ENCODE measurements at places on chromosomes 4 and X. TPM values are rescaled to one million over a fixed set of nuclear protein-coding genes. Genes with fewer than 3 reads are reported as not detected.

The NDNF gene
- total RNA-seq = 0.68 TPM

The SLC30A9 gene
- 72.1 TPM for total RNA-seq

The MTMR8 gene
- total RNA-seq = not detected

The GRIA2 gene
- 0.17 TPM for total RNA-seq

The IL1RAPL2 gene
- total RNA-seq = not detected

The ITM2A gene
- total RNA-seq = not detected

The WAS gene
- total RNA-seq = 0.57 TPM

The NHSL2 gene
- 2.3 TPM for total RNA-seq

The SLC25A14 gene
- total RNA-seq = 24.4 TPM

The FATE1 gene
- not detected for total RNA-seq

- DNase-seq = no peak
Measured at GRCh38 chr4:148154769-148155168, 287.4 kb downstream of the NR3C2 start.

- DNase-seq = no peak
Measured at GRCh38 chr4:6402566-6403399, 69.6 kb downstream of the PPP2R2C start.

- no peak for DNase-seq
Measured at GRCh38 chr4:168978001-168978700, 31.9 kb downstream of the CBR4 start.

DNA sequence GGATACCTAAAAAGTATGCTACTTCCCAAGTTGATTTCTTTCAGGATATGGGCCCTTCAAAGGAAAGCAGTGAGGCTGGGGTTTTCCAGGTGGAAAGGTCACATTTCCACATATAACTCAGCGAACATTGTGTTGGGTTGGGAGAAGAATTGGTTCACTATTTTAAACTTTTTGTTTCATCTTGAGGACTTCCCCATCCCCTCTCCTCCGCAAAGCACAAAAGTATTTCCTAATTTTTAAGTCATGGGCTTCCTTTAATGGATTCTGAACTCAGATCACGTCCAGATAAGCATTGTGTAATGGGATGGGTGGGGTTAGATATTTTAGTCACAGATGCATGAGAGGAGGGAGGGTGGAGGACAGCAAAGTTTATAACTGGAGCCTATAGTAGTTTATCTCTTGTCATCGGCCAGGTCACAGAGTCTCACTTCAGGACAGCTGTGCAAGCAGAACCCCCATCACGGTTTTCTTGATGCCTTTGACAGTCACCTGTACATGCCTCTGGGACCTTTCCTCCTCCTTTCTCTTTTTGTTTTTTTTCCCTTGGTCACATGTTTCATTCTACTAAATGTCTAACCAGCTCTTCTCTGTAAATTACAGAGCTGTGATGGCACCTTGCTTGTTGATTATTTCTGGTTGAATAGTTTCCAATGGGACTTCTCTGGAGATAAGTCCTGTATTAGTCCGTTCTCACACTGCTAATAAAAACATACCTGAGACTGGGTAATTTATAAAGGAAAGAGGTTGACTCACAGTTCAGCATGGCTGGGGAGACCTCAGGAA lies 115.4 kb downstream of the PTTG2 start:
- no peak for DNase-seq

- no peak for DNase-seq
Measured at GRCh38 chr4:122759639-122760310, 27.3 kb downstream of the BBS12 start.

DNA sequence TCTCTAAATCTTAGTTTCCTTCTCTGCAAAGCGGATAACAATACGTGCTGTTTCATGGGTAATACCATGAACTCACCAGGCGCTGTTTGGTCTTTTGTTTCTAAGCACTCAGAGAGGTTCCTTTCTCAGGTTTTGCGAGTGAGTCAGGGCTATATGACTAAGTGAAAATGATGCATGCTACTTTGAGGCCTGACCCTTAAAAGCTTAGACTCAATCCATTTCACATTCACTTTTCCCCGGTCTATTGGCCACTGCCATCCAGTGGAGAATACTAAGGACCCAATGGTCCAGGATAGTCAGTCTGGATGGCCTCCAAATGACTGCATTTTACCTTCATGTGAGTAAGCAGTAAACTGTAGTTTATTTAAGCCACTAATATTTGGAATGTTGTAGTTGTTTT lies 400.8 kb upstream of the SLIT2 start:
- DNase-seq = peak; percentile 88

GRCh38 chr4:138030375-138030774 lies 211.8 kb downstream of the SLC7A11 start:
- DNase-seq = no peak

DNA sequence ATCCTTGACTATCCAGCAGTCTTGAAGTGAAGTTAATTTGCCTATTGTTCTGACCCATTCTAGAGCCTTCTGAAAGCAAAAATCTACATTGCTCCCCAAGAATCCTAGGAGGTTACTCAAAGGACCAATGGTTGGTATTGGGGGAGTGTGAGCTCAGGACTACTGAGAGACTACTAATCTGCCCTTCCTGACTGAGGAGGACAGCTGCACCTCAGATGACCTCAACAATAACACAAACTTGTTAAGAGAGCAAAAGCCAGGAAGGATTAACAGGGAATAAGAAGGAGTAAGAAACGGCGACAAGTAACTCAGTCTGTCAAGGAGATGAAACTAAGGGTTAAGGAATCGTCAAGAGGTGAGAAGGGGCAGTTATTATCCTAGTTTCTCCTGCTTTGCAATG lies 43.4 kb downstream of the IDS start:
- no peak for DNase-seq

DNA sequence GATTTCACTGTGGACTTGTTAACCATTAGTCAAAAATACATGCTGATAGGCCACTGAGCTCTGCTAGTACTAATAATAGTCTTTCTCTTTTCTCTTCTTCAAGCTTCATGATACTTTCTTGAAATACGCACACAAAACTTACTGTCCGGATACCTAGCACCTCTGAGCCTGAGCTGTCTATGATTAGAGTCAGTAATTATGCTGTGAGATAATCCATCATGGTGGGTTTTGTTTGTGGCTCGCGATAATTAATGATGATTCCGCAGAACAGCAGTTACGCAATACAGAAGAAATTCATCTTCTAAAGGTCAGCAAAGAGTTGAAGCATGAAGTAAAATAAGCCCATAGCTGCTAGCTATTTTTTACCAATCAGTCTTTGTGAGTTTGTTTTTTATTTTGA lies 511.5 kb upstream of the GALNT7 start:
- DNase-seq = no peak

DNA sequence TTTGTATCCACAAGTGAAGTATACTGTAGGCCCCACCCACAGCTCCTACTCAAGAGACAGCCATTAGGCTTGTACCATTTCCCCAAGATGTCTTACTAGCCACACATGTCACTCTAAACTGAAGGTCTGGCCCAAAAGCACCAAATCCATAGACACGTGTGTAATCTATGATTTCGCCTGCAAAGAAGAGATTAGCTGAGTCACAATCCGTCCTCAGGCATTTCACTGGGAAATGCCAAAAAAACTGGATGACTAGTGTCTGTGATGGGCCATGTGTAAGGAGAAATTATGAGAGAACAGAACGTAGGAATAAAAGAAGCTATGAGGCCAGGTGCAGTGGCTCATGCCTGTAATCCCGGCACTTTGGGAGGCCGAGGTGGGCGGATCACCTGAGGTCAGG lies 21.9 kb upstream of the RP2 start:
- no peak for DNase-seq

- no peak for DNase-seq
Measured at GRCh38 chr4:15376594-15376993, 51.2 kb upstream of the C1QTNF7 start.

DNA sequence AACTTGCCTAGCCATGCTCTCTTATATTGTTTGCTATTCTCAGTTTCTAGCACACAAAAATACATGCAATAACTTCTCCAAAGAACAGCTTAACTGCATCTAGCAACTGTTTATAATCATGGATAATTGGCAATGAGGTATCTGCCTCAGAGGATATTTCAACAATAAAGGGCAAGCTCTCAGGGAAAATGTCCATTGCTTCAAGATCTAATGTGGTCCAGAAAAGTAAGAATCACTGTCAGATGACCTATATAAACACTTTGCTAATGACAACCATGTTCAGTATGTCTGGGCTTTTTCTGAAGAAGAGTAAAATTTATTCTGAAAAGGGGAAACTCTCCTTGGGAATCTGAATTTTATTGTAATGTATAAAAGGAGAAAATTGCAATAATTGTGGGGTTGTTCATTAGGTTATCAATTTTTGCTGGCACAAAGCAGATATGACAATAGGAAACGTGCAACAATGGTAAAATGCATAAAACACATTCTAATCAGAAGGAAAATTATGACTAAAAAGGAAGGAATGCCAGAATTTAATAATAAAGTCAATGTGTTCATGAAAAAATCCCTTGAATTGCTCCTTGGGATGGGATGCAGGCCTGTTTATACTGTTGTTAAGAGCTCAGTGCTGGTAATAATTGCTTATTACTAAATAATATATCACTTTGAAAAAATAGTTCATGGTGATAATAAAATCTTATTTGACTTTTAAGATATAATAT lies 90.3 kb downstream of the ANTXR2 start:
- no peak for DNase-seq

DNA sequence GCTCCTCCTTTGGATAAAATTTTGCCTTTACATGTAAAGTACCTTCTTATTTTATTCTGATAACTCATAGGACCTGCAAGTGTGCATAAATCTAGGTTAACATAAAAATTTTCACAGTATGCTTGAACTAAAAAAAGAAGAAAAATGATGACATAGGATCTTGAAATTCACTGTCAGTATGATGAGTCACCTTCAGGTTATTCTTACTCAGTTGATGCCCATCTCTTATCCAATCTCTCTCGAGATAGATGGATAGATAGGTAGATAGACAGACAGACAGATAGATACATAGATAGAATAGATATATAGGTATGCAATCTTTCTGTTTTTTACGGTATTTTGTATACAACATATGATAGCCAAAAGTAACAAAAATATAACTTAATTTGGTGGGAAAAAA lies 485.5 kb downstream of the NAF1 start:
- DNase-seq = no peak

DNA sequence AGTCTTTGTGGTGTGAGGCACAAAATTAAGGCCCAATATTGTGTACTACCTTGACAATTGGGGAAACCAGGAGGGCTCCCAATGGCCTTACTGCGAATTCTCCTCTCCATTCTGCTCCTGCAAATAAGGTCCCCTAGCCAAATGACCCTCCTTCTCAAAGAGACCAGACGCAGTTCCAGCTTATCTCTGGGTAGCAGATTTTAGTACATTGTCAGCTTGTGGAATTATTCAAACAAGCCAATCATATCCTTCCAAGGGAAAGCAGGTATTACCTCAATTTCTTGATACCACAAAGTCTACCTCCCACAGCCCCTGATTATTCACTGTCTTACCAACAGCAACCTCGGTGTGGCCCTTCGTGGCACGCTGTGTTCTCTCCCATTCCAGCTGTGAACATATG lies 7.8 kb upstream of the ZBTB33 start:
- DNase-seq = no peak

- DNase-seq = no peak
Measured at GRCh38 chr4:89939546-89939945, 44.9 kb downstream of the MMRN1 start.

- no peak for DNase-seq
Measured at GRCh38 chr4:89022426-89023128, 34.4 kb downstream of the FAM13A start.

DNA sequence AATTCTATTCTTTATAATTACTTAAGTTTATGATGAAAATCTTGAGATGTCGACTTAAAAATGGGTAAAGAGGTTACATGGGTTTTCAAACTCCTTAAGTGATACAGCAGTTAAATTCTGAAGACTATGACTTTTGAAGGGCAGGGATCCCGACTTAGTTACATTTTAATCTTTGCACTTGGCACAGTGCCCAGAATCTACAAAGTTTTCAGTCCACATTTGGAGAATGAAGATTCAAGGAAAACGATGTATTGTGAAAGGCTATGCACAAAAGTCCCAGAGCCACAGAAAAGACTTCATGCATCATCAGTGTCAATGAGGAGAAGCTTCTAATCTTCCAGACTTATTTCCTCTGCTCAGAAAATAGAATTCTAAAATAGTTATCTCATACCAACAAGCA lies 36.3 kb upstream of the GRPR start:
- DNase-seq = no peak

DNA sequence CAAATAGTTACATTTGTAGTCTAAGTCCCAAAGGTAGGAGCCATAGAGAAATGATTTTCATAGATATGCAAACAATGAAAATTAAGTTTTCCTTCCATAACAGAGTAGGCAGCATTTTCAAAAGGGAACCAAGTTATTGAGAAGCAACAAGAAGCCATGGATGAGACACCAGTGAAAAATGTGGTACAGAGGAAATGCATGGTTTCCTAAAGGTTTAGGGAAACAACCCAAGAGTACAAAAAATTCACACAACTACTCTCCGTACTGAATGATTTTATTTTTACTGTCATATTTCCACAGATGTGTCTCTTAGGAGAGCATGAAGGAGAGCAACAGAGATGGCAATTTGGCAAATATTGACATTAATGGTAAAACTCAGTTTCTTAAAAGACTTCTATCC lies 1408.9 kb upstream of the PCDH7 start:
- no peak for DNase-seq

GRCh38 chr4:68396756-68397155 lies 46.9 kb upstream of the YTHDC1 start:
- DNase-seq = no peak

GRCh38 chrX:26032111-26032912 lies 105.8 kb upstream of the MAGEB18 start:
- no peak for DNase-seq

- peak; percentile 79 for DNase-seq
Measured at GRCh38 chr4:165325732-165326512, 1.5 kb upstream of the MSMO1 start.

DNA sequence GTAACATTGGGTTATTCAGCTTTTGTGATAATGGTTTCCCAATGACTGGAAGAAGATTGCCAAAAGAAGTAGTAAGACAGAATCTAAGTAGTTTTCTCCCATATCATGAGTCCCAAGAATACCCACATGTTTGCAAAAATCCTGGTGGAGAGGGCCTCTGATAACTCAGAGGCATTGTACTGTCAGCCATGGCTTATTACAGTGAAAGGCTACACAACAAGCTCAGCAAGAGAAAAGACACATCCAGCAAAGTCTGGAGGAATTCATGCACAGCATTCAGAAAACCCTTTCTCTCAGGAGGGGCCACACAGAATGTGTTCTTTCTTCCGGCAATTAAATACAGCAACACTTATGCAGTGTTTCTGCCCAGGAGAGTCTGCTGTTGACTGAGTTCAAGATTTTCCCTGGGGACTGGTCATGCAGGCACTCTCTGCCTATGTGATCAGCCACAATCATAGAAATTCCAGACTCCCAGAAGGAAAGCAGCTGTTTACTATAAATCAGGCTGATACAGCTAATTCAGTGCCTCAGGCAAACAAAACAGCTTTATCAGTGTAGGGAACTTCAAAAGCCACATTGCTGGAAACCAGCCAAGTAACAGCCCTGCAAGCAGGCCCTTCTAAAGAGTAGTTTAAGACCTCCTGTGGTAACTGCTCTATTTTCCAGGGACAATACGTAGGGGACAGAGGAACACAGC lies 937.1 kb downstream of the CCSER1 start:
- DNase-seq = peak; percentile 29

GRCh38 chr4:166977596-166977995 lies 256.7 kb downstream of the SPOCK3 start:
- DNase-seq = no peak

GRCh38 chr4:40173470-40173875 lies 23.4 kb upstream of the RHOH start:
- DNase-seq = no peak

GRCh38 chr4:187726485-187726884 lies 269.1 kb upstream of the ZFP42 start:
- no peak for DNase-seq

Data from Daoy (cell line).